ENCODE measurements at places on chromosomes 6 and 20.

GRCh38 chr6:3527651-3527977 lies 70.8 kb upstream of the SLC22A23 start:
- no peak for DNase-seq

DNA sequence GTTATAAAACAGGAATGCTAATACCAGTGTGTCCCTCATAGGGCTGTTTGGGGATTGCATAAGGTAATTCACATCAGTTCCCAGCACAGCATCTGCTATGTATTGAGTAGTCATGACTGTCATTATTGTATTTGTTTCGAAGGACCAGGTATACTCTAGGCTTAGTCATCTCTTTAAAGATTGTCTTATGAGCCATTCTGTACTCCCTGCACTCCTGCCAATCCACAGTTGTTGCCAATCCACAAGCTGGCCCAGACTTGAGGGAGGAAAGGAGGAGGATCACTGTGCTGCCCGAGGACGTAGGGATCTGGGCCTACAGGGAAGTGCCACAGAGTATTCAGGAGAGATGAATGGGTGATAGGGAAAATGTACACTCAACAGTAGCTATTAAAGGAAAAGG lies 113.0 kb upstream of the TIAM2 start:
- no peak for DNase-seq

DNA sequence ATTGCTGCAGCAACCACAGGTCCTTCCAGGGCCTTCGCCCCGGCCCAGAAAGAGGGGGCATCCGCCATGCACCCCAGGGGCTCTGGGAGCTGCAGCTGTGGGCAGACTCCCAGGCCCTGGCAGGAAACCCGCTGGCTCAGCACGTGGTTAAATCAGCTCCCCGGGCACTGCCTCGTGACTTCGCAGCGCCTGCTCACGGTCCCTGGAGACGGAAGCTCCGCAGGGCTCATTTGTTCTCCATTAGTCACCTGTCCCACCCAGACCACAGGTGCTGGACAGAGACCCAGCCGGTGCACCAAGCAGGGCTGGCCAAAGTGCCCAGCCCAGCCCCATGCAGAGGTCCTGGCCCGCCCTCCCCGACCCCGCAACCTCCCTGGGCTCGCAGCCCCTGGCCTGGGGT lies 14.7 kb downstream of the KCNQ2 start:
- no peak for DNase-seq

DNA sequence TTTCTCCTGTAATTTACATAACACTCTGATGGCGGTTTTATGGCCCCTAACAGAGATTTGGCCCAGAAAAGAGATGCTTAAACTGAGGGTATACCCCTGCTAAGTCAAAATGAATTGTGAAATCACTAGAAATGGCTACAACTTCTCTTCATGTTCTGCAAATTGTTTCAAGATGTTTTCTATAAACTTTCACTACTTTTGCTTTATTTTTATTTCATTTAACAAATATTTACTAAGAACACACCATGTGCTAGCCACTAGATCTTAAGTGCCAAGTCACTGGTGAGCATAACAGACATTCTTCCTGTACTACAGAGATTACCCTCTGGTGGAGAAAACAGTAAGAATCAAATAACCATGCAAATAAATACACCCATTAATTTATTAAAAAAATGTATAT lies 87.6 kb downstream of the KCNQ5 start:
- DNase-seq, result no peak

DNA sequence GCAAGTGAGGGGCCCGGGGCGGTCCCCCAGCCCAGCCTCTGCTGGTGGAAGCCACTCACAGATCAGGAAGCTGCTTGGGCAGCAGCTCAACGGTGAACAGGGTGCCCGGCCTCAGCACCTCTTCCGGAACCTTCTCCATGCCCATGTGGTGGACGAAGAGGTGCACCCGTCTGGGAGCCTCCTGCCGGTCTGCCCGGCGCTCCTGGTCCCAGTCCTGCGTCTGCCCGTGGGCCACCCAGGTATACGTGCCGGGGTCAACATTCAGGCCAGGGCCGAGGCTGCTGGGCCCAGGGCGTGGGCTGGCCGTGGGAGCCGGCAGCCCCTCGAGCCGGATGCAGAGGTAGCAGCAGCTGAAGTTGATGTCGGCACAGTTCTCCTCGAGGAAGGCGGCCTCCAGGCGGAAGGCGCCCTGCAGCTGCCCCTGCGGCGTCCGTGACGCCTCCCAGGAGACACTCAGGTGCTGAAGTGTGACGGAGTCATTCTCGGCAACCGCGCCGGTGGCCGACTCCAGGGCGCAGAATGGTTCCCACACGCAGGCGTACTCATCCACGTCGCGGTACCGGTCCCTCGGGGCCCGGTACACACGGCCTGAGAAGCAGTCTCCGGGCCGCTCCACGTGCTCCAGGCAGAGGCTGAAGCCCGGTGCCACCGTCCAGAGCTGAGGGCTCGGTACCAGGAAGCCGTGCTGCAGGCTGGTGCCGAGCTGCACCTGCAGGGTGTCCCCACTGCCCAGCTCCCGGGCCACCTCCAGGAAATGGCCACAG lies 8.7 kb downstream of the FNDC11 start:
- no peak for DNase-seq

- no peak for DNase-seq
These were observed 174.2 kb upstream of the HDAC2 start for GRCh38 chr6:114144887-114145851.

GRCh38 chr6:20444786-20445271 lies 43.1 kb downstream of the E2F3 start:
- no peak for DNase-seq

- DNase-seq, result peak; percentile 71
These were observed 163.2 kb upstream of the ZNF337 start for GRCh38 chr20:25859649-25860530.

- DNase-seq, result peak; percentile 14
These were observed 6.7 kb downstream of the MTCH1 start for GRCh38 chr6:36979347-36979742.

DNA sequence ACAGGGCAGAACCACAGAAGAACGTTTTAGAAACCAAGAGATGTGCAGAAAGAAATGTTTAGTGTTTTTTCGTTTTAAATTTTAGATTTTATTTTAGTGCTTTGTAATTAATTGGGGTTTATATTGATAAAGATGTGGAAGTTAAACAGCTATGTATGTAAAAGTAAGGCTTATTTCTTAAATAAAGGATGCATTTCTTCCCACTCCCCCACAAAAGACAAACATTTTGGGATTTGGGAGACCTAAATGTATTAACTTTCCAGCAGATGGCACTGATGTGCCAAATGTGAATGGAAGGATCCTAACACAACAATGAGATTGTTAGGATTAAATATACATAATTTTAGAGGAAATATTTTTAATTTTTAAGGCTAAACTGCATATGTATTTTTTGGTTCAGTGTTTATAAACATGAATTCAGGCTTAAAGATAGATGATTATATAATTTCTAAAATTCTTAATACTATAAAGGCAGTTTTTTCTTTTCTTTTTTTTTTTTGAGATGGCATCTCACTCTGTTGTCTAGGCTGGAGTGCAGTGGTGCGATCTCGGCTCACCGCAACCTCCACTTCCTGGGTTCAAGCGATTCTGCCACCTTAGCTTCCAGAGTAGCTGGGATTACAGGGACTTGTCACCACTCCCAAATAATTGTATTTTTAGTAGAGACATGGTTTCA lies 12.0 kb downstream of the PFDN4 start:
- no peak for DNase-seq

Data from effector memory CD4-positive, alpha-beta T cell (primary cell).